ENCODE measurements at places on chromosomes 7 and 10.

- DNase-seq: no peak
Measured at GRCh38 chr10:82865366-82865765, 990.4 kb downstream of the NRG3 start.

DNA sequence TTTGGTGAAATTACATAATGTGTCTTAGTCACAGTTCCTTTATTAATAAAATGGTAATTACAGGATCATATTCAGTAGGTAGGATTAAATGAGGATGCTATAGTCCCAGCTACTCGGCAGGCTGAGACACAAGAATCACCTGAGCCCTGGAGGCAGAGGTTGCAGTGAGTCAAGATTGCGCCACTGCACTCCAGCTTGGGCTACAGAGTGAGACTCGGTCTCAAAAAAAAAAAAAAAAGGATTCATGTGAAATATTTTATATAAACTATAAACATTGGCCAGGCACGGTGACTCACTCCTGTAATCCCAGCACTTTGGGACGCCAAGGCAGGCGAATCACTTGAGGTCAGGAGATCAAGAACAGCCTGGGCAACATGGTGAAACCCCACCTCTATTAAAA is 197.9 kb downstream of the IMMP2L start:
- no peak for DNase-seq

- peak; percentile 22 for DNase-seq
Measured at GRCh38 chr7:141221007-141221612, 147.2 kb downstream of the TMEM178B start.

- DNase-seq: no peak
Measured at GRCh38 chr10:24382979-24383663, 174.2 kb downstream of the KIAA1217 start.

Data from SW480 (cell line).